SW 1271 (cell line): ENCODE measurements at places on chromosomes 6 and 20.

- no peak for DNase-seq
Observed at GRCh38 chr6:138289739-138290138, 71.4 kb upstream of the PBOV1 start.

DNA sequence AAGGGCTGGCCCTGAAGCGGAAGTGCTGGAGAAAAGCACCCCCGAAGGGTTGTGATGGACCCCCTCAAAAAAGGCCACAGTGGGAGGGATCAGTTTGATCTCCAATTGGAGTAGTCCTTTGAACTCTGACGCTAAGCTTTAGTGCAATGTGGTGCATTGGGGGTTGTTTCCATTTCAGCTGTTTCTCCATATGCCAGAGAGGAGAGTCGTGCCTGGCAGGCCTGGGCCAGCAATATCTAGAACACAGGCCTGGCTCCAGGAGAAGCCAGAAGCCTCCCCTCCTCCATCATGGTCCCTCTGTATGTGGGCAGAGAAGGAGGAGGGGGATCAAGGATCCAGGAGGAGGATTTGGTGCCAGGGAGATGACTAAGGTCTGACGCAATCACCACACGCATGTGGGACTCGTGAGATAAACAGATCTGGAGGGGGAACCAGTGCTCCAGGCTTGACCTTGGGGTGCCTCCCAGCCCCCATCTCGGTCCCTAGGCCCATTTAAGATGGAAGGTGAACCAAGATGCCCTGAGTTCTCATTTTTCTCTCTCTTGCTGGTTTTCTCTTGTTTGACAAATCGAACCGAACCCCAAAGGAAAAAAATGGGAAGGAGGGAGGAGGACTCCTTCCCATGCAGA, 517.4 kb upstream of the JARID2 start:
- DNase-seq, result no peak

- DNase-seq, result no peak
Observed at GRCh38 chr6:15239616-15240364, 6.1 kb upstream of the JARID2 start.

DNA sequence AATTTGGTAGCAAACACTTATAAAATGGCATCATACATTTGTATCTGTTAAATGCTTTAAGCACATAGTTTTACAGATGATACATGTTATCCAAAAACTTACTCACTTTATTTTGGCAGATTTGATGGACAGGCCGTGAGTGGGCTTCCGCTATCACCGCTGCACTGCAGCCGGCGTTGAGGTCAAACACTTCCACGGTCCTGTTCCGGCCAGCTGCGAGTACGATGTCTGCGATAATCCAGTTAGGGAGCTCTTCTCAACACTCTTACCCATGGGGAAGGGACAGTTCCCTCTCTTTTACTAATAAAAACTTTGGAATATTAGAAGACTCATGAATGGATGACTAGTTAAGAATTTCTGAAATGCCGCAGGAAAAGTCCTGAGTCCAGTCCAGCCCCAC, 69.0 kb downstream of the WDR27 start:
- DNase-seq, result no peak

DNA sequence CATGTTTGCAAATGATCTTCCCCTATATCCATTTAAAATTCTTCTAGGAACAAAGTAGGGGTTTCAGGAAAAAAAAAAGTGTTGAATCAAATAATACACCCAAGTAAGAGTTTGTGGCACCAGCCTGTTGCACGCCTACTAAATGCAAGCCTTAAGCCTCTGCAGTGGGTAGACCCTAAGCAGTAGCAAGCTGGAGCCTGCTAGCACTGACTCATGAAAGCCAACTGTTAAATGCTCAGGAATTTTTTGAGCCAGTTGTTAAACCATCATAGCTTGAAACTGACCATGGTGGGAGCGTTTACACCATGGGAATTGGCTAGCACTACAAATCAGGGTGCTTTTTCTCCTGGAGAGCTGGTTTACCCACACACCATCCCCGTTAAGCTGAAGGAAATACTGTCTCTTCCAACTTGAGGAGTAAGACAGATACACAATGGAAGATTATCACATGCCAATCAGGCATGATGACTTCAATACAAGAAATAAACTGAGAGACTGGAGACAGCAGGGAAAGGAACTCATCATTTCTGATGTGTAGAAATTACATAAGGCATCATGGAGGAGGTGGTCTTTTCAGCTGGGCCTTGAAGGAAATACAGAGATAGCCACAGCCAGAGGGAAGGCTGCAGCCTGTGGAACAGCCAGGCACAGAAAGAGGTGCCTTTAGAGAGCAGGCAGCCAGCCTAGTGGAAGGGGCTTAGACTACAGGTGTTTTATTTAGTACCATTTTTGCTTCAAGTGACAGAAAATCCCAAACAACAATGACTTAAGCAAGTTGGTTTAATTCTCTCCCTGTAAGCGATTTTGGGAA, 110.8 kb downstream of the SNX5 start:
- no peak for DNase-seq

DNA sequence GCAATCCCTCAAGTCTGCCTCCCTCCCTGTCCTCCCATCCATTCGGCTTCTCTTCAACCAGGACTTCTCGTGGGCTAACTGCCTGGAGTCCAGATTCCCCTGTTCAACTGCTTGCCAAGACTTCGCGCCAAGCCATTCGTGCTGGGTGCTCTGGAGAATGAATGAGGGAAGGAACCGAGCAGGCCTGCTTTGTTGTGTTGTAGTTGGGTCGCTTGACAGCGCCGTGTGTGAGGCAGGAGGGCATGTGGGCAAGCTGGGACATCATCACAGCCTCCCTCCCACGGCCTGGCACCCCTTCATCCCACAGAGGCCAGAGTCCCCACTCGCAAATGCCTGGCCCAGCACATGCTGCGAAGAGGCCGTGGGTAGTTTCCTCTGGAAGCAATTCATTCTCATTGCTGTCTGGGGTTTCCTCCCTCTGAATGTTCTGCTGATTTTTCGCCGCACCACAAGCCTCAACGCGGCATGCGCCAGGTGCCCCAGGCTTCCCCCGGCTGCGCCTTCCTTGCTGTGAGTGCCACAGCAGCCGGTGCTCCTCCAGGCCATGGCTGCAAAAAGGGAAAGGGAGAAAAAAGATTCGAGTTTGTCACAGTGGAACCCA, 336.0 kb downstream of the QKI start:
- no peak for DNase-seq

- no peak for DNase-seq
Observed at GRCh38 chr6:148611213-148611612, 135.6 kb upstream of the UST start.

DNA sequence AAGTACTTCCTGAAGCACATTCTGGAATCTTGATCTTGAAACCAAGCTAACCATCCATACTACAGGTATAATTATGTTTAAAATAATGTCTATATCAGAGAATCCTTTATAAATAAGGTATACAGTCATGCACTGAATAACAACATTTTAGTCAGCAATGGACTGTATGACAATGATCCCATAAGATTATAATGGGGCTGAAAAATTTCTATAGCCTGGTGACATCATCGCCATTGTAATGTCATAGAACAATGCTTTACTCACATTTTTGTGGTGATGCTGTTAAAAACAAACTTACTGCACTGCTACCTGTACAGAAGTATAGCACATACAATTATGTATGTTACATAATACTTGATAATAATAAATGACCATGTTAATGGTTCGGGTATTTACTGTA, 31.8 kb downstream of the RNF146 start:
- DNase-seq, result no peak

DNA sequence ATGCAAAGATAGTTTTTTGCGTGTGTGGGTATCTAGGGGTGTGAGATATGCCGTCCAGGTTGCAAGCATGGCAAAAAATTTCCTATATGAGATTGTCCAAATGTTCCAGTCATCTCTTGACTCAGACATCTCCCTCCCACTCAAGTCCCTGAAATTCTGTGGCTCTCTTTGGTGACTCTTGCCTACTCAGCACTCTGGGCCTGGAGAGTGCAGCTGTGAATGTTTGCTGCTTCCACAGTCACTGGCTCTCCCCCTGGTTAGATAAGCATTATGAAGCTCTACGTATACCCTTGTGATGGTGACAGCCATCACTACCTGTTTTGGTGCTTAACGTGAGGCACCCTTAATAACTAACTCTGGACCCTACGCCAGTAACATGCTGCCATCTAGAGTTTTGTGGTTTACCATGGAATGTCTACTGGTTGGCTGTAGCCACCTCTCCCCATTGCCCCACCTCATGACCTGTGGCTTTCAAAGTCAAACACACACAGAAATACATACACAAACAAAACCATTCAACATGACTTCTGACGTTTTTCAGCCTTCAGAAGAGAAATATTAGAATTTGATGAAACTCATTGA, 621.9 kb upstream of the CITED2 start:
- DNase-seq, result no peak

DNA sequence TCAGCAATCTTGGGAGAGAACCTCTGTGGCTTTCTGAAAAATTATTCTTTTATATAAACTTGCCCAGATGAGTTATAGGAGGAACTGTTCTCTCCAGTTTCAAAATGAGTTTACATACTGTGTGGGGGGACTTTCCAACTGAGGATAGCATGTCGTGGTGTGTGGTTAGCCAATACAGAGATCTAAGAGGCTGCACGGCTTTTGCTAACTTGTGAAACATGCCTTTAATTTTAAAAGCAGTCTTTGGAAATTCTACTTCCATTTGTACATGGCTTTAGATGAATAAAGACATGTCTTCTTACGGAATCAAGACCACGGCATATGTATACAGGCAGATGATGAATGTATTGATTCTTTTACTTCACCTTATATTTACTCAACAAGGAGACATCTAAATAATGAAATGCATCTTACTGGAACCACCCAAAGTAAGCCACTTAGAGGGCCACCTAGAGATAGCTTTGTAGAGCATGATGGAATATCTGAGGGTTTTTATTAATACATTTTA, 39.8 kb downstream of the HIVEP1 start:
- DNase-seq, result no peak

GRCh38 chr6:122829456-122829855, 40.4 kb downstream of the SMPDL3A start:
- DNase-seq, result no peak

DNA sequence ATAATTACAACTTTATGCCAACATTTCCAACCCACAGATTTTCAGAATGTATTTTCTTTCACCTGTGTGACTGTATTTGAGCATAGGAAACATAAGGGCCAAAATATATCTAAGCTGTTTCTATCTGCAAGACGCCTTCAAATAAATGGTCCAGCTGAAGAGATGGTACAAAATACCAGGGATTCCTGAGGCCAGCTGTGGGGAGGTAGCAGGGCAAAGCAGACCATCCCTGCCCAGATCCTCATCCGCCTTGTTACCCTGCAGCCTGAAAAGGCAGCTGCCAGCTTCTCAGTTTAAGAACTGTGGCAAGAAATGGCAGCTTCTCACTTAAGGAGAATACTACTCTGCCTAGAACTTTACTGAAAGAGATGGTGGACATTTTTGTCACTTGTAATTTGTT, 143.3 kb downstream of the KHDC1L start:
- no peak for DNase-seq

GRCh38 chr6:7251646-7252260, 61.2 kb downstream of the SSR1 start:
- DNase-seq, result no peak

DNA sequence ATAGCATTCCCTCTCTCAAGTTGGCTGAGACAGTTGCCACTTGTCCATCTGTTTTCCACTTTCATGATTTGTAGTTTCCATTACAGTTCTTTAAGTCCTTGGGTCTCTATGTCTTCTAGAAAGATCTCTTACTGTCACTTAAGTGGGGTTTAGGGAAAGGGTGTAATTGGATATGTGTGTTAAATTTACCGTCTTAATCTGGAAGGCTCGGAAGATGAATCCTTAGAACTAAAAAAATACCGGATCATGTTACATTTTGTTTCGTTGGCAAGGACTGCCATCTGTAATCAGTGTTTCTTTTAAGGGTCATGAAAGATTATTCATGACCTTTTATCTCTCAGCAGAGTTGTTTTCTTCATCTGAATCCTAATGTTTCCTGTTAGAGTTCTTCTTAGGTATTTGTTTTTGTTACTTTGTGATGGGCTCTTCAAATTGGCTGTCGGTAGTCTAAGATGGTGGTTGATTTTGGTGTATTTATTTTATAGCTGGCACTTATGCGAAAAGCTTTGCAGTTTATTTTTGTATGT, 21.8 kb upstream of the BTBD3 start:
- DNase-seq, result no peak

DNA sequence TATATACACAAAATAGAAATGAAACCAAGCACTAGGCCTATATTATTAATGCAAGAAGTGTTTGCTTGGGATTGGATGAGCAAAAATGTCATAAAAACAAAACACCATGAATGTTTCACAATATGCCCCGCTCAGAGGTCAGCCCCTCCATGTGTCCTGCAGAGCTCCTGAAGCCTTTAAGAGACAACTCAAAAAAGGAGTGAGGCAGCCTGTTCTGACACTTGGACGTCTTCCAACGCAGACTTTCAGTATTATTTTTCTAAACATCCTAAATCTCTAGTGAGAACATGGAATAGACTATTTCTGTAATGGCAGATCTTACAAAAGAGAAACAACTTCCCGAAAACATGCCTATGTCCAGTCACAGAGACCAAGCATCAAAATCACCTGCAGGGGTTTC, 322.6 kb downstream of the PRKN start:
- DNase-seq, result no peak

GRCh38 chr20:60507087-60507694, 549.0 kb downstream of the CDH26 start:
- DNase-seq, result no peak

DNA sequence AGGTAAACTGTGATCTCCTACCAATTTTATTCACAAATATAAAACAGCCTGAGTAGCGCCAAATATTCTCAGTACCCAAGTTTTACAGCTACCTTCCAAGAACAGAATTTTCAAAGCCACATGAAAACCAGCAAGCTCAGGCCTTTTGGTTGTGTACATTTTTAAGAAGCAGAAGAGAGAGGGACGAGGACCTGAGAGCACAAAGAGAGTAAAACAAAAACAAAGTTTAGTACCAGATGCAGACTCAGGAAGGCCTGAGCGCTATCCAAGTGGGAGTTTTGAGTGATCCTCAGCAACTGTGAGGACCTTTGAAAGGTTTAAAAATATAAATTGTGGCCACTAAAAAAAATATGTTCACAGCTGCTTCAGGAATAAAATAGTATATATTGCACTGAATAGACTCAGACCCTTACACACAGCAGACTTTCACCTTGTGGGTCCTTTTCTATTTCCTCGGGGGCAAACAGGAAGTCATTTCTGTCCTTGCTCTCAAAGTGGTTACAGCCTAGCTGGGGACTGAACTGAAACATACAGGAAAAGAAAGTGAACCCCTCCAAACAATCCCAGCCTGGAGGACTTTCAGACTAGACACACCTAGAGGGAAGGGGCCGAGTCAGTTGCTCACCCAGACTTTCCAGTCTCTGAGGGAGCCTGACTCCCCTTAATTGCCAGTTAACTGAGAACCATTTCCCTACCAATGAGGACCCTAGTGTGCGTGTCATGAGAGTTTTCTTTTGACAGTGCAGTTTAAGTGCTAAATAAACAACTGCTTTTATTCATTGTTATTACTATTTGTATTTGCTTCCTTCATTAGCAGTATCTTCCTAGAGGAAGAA, 48.5 kb upstream of the NT5E start:
- DNase-seq, result no peak

- no peak for DNase-seq
Observed at GRCh38 chr6:42745083-42745639, 742 bp downstream of the TBCC start.

GRCh38 chr20:50068041-50068651, 44.8 kb downstream of the UBE2V1 start:
- no peak for DNase-seq
